ENCODE measurements at places on chromosomes 1 and 21. TPM values are rescaled to one million over a fixed set of nuclear protein-coding genes. Genes with fewer than 3 reads are reported as not detected.

FNDC5 gene
- 8.9 TPM for total RNA-seq

LCE2C gene
- total RNA-seq: not detected

C1QB gene
- 454 TPM for total RNA-seq

CASZ1 gene
- total RNA-seq: 25.8 TPM

SPRR4 gene
- not detected for total RNA-seq

DNA sequence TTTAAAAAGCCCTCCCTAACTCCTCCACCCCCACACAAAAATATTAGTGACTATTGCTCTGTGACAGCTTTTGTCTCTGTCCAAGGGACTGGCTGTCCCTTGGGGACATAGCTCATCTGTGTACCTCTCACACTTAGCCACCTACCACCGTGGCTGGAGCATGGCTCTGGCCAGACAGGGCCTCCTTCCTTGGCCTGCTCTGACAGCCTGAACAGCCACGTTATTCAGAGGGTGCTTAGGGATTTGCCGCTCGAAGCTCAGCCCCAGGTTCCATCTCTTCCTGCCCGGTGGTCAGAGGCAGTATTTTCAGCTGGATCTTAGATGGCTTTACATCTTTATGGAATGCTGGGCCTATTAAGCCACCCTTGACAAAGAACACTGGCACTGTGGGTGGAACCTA lies 6.1 kb upstream of the CELSR2 start:
- no peak for DNase-seq

- no peak for DNase-seq
Observed at GRCh38 chr21:14312871-14313270, 70.1 kb downstream of the HSPA13 start.

DNA sequence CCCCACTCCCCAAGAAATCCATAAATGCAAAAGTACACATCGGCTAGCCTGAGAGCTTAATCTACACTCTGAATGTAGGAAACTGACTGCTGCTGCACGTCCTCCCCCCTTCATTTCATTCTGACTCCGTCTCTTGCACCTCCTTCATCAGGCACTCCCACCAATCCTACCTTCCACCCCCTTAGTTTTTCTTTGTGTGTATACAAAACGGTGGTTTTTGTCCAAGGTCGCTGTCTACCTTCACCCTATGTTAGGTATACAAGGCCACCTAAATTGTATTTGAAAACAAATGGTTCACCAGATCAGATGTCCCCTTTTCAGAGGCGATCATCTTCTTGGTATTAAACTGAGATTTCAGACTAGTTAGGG lies 1.9 kb downstream of the WDR26 start:
- DNase-seq: no peak

All from ascending aorta (tissue), 2 donors.